ENCODE measurements at places on chromosomes 2 and 18. TPM values are rescaled to one million over a fixed set of nuclear protein-coding genes. Genes with fewer than 3 reads are reported as not detected.

DNA sequence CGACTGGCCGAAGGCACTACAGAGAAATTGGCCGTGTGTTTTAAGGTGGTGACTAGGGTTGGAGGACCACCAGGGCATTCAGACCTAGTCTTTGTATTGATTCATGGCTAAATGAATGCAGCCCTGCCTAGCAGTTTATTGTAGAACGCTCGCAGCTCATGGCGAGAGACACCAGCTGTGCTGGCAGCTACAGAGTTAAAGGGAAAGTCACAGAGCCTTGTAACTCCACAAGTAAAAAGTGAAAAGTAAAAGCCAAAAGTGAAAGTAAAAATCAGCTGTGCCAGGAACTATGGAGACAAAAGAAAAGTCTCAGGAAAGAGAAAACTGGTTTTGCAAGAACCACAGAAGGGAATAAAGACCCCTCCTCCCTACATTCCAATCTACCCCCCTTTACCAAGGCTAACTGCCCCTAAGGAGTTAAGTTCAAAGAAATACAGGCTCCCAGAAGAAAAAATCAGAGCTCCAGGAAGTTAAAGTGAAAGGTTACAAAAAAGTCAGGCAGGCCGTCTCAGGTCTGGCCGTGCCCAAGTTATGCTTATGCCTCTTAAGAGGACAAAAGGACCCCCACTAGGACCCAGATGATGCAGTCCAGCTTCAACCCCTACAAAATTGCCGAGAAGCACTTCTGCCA is 46.4 kb upstream of the SELENOI start:
- DNase-seq, result peak; percentile 53

The TRIM43 gene
- total RNA-seq, result not detected

- peak; percentile 32 for DNase-seq
Observed at GRCh38 chr2:128260239-128261138, 58.2 kb downstream of the HS6ST1 start.

The SKOR2 gene
- not detected for total RNA-seq
